ENCODE measurements at places on chromosomes 13 and 19. TPM values are rescaled to one million over a fixed set of nuclear protein-coding genes. Genes with fewer than 3 reads are reported as not detected.

DCT gene
- polyA plus RNA-seq, result 0.73 TPM

VPS36 gene
- 29.6 TPM for polyA plus RNA-seq

RASIP1 gene
- 15.6 TPM for polyA plus RNA-seq

DNA sequence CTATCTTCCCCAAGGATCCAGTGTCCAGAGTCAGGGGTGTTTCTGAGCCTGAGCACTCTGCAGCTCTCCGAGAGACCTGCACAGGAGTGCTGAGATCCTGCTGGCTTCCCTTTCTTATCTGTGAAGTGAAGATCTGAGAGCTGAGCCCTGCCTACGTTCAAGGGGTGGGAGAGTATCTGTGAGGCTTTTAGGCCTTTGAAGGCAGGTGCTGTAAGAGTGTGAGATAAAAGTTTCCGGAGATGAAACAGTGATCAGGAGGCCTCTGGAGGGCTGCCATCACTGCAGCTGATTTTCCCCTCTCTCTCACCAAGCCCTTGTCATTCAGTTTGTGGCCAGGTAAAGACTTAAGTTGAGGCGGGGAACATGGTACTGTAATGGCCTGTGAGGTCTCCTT is 83.1 kb downstream of the AKAP11 start:
- peak; percentile 83 for DNase-seq
- H3K4me3 ChIP-seq, result peak overlapping the region; percentile 11
- H3K27ac ChIP-seq, result peak overlapping the region; percentile 74
- peaks cover 35% of the 10 kb centered on the region for H3K4me1 ChIP-seq
- H3K36me3 ChIP-seq, result no peaks in the 10 kb centered on the region
- H3K27me3 ChIP-seq, result no peaks in the 10 kb centered on the region

GRCh38 chr19:51607920-51608562 is 22.2 kb downstream of the SIGLEC5 start:
- H3K4me3 ChIP-seq, result no peak overlapping the region
- no peaks in the 10 kb centered on the region for H3K36me3 ChIP-seq
- no peaks in the 10 kb centered on the region for H3K4me1 ChIP-seq
- peaks cover 3% of the 10 kb centered on the region for H3K27me3 ChIP-seq
- H3K27ac ChIP-seq, result no peak overlapping the region
- peak; percentile 48 for DNase-seq

DNA sequence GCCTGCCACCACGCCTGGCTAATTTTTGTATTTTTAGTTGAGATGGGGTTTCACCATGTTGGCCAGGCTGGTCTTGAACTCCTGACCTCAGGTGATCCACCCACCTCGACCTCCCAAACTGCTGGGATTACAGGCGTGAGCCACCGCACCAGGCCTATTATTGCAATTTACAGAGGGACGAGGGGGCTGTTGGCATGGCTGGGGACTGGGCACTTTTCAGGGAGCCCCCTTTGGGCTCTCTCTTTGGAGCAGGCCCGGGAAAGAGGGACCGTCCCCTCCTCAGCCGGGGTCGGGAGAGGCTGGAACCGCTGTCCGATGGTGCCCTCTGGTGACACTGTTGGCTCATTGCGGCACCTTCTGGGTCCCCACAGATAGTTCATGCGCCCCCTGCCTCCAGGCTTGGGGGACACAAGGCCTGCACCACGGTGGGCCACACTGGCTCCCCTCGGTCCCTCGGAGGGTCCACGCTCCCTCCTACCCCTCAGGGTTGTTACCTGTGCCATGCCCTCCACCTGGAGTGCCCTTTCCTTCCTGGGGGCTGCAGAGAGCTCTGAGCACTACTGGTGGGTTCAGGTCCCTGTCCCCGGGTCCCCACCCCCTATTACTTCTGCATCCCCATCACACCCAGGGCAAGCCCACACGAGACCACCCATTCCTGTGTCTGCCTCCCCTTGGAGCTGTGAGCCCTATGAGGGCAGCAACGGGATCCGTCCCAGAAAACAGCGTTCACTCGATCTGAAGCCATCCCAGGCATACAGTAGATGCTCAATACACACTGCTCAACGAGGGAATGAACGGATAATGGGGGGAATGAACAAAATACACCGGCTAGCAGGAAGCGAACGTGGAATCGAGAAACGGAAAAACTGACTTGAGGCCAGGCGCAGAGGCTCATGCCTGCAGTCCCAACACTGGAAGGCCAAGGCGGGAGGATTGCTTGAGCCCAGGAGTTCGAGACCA is 12.5 kb downstream of the FEM1A start:
- no peak overlapping the region for H3K27ac ChIP-seq
- DNase-seq, result peak; percentile 55
- no peaks in the 10 kb centered on the region for H3K27me3 ChIP-seq
- no peaks in the 10 kb centered on the region for H3K36me3 ChIP-seq

DNA sequence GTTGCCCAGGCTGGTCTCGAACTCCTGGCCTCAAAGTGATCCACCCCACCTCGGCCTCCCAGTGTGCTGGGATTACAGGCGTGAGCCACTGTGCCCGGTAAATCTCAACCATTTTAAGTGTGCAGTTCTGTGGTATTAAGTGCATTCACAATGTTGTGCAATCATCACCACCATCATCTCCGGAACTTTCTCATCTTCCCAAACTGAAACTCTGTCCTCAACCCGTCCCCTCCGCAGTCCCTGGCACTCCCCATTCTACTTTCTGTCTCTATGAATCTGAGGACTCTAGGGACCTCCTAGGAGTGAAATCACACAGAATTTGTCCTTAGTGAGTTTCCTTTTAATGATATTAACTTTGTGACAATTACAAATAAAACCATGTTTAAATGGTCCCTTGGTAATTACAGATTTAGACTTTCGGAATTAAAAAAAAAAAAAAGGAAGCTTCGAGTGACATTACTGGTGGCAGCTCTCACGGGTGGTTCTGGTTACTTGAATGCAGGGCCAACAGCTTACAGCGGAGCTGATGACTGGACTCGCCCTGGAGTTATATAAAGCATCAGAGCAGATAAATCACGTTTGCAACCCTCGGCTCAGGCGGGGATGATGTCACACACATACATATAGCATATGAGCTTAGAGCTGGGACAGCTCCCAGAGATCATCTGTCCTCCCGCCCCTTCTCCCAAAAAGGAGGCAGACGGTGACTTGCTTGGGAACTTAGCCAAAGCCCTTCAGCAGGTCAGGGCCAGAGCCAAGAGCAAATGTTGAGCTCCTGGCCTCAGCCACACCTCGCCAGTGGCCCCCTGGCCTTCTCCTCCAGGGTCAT is 89.8 kb downstream of the ZNF557 start:
- H3K4me3 ChIP-seq, result no peak overlapping the region
- H3K36me3 ChIP-seq, result peaks cover 10% of the 10 kb centered on the region
- no peak for DNase-seq
- no peak overlapping the region for H3K27ac ChIP-seq
- H3K4me1 ChIP-seq, result no peaks in the 10 kb centered on the region

- no peaks in the 10 kb centered on the region for H3K36me3 ChIP-seq
- no peaks in the 10 kb centered on the region for H3K4me1 ChIP-seq
- H3K4me3 ChIP-seq, result no peak overlapping the region
- H3K27me3 ChIP-seq, result no peaks in the 10 kb centered on the region
Measured at GRCh38 chr13:32448972-32449371, 21.0 kb upstream of the N4BP2L1 start.

DNA sequence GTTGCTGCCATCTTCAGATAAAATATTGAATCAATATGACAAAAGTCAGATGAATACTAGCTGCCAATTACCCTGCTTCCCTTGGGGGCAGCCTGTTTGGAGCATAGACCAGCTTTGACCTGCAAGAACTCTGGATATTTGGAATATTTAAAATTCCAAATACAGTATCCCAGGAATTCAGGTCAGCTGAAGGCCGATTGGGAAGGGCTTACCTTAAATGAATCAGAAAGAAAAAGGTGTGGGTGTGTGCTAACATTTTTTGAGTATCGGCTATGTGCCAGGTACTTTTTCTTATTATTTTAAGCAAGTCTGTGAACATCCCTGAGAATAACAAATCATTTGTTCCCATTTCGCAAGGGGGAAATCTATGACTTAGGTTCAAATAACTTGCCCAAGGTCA is 1.8 kb upstream of the RUBCNL start:
- H3K27ac ChIP-seq, result no peak overlapping the region
- peaks cover 68% of the 10 kb centered on the region for H3K4me1 ChIP-seq
- no peak overlapping the region for H3K4me3 ChIP-seq
- DNase-seq, result no peak
- H3K36me3 ChIP-seq, result no peaks in the 10 kb centered on the region
- peaks cover 24% of the 10 kb centered on the region for H3K27me3 ChIP-seq

DNA sequence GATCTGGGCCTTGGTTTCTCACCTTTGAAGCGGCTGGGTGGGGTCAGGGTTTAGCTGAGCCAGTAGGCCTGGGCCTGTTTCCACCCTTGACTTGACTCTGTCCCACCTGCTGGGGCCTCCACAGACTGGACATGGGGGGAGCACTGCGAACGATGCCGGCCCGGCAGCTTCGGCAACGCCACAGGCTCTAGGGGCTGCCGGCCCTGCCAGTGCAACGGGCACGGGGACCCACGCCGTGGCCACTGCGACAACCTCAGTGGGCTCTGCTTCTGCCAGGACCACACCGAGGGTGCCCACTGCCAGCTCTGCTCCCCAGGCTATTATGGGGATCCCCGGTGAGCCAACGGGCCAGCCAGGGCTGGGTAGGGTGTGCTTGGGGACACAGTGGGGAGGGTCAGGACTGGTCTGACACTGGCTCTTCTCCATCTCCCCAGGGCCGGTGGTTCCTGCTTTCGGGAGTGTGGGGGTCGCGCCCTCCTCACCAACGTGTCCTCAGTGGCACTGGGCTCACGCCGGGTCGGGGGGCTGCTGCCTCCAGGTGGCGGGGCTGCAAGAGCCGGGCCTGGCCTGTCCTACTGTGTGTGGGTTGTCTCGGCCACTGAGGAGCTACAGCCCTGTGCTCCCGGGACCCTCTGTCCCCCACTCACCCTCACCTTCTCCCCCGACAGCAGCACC is 28.0 kb downstream of the MEGF8 start:
- H3K4me3 ChIP-seq, result no peak overlapping the region
- no peak overlapping the region for H3K27ac ChIP-seq
- H3K36me3 ChIP-seq, result peaks cover 16% of the 10 kb centered on the region
- no peaks in the 10 kb centered on the region for H3K4me1 ChIP-seq

GRCh38 chr19:13115936-13116281 is 631 bp downstream of the TRMT1 start:
- peaks cover 14% of the 10 kb centered on the region for H3K4me1 ChIP-seq
- H3K27ac ChIP-seq, result peak overlapping the region; percentile 45
- peak overlapping the region; percentile 88 for H3K4me3 ChIP-seq
- no peak for DNase-seq

GRCh38 chr13:22696433-22696832 is 484.3 kb upstream of the SGCG start:
- no peaks in the 10 kb centered on the region for H3K36me3 ChIP-seq
- no peaks in the 10 kb centered on the region for H3K27me3 ChIP-seq
- H3K27ac ChIP-seq, result no peak overlapping the region
- H3K4me3 ChIP-seq, result no peak overlapping the region
- no peaks in the 10 kb centered on the region for H3K4me1 ChIP-seq

DNA sequence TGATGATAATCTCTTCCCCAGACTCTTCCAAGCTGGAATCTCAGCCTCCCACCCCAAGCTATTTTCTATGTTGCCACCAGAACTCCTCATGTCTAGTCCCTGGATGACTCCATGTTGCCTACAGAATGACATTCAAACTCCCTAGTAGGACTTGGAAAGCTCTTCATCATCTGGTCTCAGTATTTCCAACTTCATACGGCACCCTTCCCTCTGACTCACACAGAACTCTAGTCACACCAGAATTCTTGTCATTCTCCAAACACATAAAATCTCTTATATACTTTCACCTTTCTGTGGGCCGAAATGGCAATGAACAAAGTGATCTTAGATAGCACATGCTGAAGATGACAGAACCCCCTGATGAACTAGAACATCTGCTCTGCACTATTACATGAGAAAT is 86.2 kb downstream of the CAB39L start:
- no peaks in the 10 kb centered on the region for H3K4me1 ChIP-seq
- no peaks in the 10 kb centered on the region for H3K36me3 ChIP-seq
- no peak overlapping the region for H3K27ac ChIP-seq
- no peak overlapping the region for H3K4me3 ChIP-seq
- no peak for DNase-seq
- no peaks in the 10 kb centered on the region for H3K27me3 ChIP-seq

GRCh38 chr13:72570019-72570418 is 157.4 kb downstream of the MZT1 start:
- no peaks in the 10 kb centered on the region for H3K27me3 ChIP-seq
- H3K27ac ChIP-seq, result no peak overlapping the region
- DNase-seq, result no peak

DNA sequence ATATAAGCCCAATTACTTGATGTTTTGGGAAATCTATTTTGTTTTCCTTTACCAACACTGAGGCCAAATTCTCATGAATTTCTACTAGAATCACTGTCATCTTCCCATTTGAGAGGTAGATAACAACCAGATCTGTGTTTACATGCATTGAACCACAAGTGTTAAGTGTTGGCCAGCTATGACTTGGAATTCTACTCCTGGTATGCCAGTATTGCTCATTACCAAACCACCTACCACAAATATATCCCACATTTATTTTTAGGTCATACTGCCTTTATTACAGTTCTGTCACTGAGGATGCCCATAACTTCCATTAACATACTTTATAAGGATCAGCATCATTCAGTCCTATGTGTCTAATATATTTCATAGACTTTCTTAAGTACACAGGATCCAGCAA is 328.9 kb downstream of the DIAPH3 start:
- no peaks in the 10 kb centered on the region for H3K27me3 ChIP-seq
- H3K36me3 ChIP-seq, result no peaks in the 10 kb centered on the region
- no peak overlapping the region for H3K4me3 ChIP-seq
- H3K4me1 ChIP-seq, result no peaks in the 10 kb centered on the region
- H3K27ac ChIP-seq, result no peak overlapping the region

DNA sequence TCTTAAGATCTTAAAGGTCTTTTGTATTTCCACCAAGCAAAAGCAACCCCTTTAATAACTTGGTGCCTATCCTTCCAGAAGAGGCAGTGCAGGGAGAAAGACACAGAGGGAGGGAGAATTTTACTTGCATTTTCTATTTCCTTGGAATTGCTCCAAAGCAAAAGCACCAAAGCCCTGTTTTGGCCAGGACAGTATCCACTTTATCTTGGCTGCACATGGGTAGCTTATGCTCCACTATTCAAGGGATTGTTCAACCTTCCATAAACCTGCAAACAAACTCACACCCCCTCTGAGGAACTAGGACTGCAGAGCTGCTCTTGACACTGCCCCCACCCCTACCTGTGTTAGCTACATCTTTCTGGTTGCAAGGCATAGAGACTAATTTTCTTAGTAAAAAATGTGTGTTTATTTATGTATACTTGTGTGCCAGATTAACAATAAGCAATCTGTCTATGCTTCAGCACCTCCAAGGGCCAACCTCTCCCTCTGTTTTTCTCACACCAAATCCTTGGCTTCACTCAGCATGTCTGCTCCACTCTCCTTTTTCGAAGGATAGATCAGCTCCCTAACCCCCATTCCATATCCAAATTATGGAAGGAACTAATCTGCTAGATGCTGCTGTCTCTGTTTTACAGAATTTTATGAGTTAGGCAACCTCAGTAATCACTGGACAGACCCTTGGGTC is 68.1 kb upstream of the KLF12 start:
- H3K4me1 ChIP-seq, result no peaks in the 10 kb centered on the region
- H3K36me3 ChIP-seq, result no peaks in the 10 kb centered on the region
- H3K27ac ChIP-seq, result no peak overlapping the region
- no peak overlapping the region for H3K4me3 ChIP-seq
